ENCODE measurements at places on chromosomes 11 and 22.

- no peak for DNase-seq
Observed at GRCh38 chr11:19355601-19356000, 114.9 kb upstream of the E2F8 start.

GRCh38 chr11:78319453-78319955 is 98.1 kb downstream of the GAB2 start:
- no peak for DNase-seq

DNA sequence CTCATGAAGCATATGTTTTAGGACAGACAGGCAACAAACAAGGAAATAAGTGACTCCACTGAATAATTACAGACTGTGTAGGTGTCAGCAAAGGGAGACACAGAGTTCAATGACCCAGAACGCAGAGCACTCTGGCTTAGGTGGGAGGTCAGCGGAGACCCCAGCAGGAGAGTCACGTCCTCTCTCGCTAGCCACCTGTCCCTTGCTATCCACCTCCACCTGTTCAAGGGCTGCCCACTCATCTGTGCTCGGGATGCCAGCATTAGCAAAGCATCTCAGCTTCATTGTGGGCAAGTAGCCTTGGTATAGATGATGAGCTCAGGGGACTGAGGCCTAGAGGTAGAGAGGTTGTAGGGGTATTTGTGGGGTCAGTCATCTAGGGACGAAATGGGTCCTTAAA is 21.8 kb upstream of the ATXN10 start:
- DNase-seq: no peak

DNA sequence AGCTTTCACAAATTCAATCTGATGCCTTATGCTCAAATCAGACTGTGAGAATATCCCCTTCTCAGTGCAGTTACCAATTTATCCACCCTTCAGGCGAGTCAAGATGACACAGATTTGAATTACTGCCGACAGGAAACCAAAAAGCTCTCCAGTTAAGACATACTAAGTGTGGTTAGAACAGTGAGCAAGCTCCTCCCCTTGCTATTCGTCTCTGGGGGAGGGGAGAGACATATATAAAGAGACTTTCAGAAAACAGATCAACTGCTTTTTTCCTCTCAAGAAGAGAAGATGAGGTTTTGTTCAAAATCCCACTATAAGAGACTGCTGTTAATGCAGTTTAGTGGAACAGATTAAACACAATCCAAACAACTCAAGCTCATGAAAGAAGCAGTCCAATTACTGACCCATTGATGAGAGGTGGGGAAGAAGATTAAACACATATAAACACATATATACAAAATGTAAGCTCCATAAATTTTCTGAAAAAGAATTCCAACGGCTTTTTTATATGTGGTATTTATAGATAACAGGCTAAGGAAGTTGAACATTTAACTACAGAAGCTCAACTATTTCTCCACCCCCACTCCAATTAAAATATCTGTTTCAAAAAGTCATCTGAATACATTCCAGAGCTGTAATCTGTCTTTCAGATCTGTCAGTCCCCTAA is 102.7 kb downstream of the MRTFA start:
- DNase-seq: no peak

DNA sequence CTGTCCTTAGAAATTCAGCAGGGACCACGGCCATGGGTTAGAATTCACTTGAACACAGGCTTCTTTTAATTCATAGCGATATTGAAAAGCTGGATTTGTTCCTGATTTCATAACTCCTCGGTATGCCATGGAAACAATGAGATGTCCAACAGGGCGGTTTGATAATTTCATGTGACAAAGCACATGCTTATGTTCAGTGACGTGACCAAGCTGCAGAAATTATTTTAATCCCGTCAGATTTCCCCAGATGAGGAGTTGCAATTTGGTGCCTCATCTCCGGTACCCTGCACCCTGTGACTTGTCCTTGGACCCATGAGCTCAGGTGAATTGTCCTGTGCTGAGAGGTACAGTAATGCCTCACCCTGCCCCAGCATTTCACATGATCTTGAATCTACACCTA is 81.7 kb downstream of the C11orf91 start:
- no peak for DNase-seq

DNA sequence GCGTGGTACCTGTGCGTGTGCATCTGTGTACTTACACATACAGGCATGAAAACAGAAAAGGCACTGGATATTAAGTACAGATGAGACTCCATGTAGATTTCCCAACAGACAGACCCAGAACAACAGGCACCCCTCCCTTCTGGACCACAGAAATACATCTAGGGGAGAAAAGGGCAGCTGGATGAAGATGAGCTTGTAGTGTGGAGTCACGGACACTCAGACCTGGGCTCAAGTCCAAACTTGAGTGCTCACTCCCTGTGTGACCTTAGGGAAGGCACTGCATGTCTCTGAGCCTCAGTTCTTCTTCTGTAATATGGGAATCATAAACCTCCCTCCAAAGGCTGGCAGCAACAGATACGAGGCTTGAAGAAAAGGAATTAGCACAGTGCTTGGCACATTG is 108.9 kb downstream of the GALNT18 start:
- no peak for DNase-seq

DNA sequence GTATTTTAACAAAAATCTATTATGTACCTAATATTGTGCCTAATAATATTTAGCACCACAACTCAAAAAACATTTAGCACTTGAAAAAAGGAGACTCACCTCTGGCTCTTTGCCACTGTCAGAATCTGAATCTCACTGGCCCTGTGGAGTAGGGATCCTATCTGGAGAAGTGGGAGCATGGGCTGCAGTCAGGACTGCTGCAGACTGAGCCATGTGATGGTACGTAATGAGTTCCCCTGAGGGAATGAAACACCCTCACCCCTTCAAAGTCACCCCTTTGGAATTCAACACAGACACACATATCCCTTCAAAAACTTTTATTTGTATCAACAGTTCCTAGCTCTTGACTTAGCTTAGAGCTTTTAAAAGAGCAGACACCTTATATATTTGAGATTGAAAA is 6.5 kb downstream of the PTPMT1 start:
- no peak for DNase-seq

- DNase-seq: no peak
Observed at GRCh38 chr11:84089072-84090057, 803.2 kb upstream of the CCDC90B start.

DNA sequence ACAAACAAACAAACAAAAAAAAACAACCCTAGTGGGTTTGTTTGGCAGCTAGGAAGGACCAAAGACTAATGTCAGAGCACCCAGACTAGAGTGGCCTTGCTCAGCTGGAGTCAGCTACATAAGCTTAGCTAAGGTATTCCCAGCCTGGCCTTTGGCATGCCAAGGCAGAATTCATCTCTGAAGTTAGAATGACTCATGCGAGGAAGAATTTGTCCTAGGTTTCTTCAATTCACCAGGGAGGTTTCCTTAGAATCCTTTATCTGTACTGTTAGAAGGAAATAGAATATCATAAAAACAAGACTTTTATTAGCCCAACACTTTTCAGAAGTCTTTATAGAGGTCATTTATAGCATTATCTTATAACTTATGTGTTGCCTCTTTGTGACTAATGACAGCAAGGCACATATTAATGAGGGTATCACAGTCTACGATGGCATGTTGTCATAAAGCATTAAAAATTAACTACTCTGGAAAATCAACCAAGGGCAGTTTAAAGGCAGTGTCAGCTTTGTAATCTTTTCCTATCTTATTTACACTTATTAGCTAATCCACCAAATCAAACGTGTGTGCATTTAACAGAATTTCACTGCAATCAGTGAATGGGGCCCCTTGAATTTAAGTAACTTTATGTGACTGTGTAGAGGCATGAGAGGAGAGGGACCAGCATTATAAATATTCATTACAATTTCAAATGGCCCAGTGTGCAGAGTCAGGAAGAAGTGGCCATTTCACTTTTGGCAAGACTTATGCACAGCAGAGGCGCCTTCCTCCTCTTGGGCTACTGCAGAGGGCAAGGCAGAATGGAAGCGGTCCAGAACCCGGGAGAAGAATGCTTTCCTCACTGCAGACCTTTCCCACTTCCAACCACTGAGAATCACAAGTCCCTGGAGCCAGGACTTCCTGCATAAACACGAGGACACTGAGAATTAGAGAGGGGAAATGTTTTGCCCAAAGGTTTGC is 36.3 kb downstream of the SLC5A1 start:
- no peak for DNase-seq

GRCh38 chr22:39138357-39138997 is 14.0 kb downstream of the CBX7 start:
- DNase-seq: no peak

GRCh38 chr11:108945341-108945740 is 280.5 kb downstream of the DDX10 start:
- DNase-seq: no peak

- no peak for DNase-seq
Observed at GRCh38 chr11:44670794-44671193, 56.0 kb upstream of the TSPAN18 start.

DNA sequence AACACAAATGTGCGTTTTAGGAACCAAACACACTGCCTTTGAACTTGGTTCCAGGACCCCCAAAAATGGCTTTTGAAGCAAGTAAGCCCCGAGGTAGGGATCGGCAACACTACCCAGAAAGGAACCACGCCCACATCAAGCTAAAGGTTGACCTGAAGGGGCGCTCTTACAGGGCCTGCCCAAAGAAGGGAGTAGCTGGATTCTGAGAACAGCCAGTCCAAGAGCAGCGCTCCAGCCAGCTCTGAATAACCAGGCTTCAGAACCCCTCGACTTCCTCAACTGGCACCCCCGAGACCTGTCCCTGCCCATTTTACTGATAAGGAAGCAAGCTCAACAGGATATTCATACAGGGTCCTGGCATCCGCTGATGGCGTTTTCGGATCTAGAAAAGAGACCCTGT is 18.9 kb upstream of the MOB2 start:
- no peak for DNase-seq

DNA sequence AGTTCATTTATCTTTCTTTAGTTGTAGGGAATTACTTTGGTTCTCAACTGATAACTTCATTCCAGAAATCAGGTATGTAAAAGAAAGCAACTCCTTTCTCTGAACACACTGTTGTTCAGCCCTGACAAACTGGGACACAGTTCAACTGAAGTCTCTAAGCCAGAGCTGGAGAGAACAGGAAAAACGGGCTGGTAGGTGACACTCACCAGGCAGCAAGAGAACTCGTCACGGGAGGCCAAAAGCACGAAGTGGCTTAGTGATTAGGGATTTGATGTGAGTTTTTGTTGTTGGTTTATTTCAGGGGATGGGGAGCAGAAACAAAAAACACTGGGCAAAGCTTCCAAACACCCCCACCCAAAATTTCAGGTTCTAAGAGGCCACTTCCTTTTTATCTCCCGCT is 54.1 kb downstream of the MYH9 start:
- no peak for DNase-seq

- DNase-seq: no peak
Observed at GRCh38 chr11:117478126-117478860, 150.6 kb downstream of the CEP164 start.

GRCh38 chr11:34509336-34509876 is 4.2 kb downstream of the ELF5 start:
- no peak for DNase-seq

DNA sequence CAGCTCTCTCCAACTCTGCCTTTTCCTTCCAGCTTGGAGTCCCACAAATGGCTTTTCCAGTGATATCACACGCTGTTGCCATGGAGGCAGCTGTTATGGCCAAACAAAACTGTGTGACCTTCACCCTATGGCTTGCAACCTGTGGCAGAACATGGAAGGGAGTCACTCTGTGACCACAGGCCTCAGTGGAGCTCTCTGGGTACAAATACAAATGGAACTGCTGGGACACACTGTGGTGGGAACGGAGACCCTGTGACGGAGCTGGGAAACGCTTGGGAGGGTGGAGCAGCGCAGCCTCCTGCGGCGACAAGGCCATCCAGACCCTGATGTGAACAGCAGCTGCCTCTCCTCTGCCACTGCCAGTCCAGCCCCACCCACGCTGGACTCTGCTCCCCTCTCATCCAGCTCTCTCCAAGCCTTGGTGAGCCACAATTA is 162.5 kb downstream of the ETS1 start:
- DNase-seq: no peak

DNA sequence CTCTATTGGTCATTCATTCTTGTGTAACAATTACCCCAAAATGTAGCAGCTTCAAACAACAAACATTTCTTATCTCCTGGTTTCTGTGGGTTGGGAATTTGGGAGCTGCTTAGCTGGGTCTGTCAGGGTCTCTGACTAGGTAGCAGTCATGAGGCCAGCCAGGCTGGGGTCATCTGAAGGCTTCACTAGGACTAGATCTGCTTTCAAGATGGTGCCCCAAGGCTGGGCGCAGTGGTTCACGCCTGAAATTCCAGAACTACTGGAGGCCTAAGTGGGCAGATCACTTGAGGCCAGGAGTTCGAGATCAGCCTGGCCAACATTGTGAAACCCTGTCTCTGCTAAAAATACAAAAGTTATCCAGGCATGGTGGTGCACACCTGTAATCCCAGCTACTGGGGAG is 13.1 kb upstream of the SPDYC start:
- no peak for DNase-seq

DNA sequence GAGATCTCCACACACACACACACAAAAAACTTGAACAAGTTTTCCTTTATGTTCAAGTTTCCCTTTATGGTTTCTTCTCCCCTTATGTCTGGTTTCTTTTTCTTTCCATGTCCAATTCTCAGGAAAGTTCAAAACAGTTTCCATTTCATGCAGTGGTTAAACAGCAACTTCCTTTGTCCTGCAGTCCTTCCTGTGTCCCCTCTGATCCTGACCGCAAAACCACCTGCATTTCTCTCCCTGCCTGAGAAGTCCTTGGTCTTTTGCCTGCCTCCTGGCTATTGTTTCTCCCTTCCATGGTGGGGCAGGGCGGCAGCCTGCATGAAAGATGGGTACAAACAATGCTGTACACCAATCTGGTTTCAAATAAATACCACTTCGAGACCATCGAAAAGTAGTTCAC is 58.3 kb upstream of the SORL1 start:
- DNase-seq: no peak

DNA sequence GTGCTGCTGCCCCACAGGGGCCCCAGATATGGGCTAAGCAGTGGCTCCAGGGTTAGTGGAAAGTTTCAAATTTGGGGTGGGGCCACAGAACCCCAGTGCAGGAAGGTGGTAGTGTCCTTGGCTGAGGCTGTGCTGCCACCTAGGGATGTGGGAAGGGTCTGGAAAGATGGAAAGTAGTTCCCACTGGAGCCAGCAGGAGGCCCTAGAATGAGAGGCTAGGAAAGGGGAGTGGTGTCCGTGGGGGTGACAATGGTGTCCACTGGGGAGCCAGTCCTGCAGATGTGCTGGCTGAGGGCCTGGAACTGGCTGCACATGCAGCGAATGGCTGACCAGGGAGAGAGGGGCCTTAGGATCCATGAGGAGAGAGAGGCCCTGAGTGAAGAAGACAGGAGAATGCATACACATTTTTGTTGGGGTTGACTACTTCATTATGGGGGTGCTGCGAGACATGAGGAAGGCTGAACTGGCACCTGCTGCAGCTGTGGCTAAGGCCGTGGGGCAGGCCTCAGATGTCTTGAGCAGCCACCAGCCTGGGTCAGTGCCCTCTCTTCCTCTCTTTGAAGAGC is 21.1 kb downstream of the RFPL3 start:
- no peak for DNase-seq

GRCh38 chr11:78380615-78381051 is 37.0 kb downstream of the GAB2 start:
- DNase-seq: no peak
